Epithelial cell of alveolus of lung (primary cell): ENCODE measurements at places on chromosomes 2 and 18. TPM values are rescaled to one million over a fixed set of nuclear protein-coding genes. Genes with fewer than 3 reads are reported as not detected.

NRP2 gene
- 35.7 and 51.8 TPM in 2 replicates for total RNA-seq

RTP5 gene
- total RNA-seq, result not detected in 2 replicates

CD8A gene
- total RNA-seq, result not detected in 2 replicates

TXNDC9 gene
- total RNA-seq, result 45.7 and 60.2 TPM in 2 replicates

DSEL gene
- total RNA-seq, result 12.2 and 30.4 TPM in 2 replicates

MAPK4 gene
- total RNA-seq, result under 0.01 and 0.16 TPM in 2 replicates

SF3B6 gene
- total RNA-seq, result 169 TPM in 2 replicates

ACKR3 gene
- 2.1 and 2.7 TPM in 2 replicates for total RNA-seq
